ENCODE measurements at places on chromosomes 3 and 15.

- DNase-seq: no peak
Observed at GRCh38 chr3:125200731-125201139, 11.8 kb downstream of the SLC12A8 start.

DNA sequence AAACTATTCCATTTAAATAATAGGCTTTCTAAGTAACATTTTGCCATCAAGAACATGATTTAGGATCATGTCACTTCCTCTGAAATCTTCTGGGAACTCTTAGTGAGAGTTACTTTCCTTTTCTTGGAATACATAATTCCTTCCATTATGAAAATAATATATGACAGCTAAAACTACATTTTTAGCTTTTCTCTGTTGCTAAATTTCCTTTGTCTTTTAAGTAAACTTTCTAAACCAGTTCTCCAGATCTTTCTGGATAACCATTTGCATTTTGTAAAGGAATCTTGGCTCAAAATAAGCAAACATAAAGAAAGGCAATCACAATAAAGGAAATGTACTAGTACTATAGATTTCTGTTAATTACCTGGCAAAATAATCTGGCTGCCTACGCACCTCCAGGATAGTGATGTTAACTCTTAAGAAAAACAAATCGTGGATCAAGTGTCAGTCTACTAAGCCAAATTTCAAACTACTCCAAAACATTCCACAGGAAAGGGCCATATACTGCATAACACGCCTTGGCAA is 165.7 kb downstream of the ZNF385D start:
- no peak for DNase-seq

DNA sequence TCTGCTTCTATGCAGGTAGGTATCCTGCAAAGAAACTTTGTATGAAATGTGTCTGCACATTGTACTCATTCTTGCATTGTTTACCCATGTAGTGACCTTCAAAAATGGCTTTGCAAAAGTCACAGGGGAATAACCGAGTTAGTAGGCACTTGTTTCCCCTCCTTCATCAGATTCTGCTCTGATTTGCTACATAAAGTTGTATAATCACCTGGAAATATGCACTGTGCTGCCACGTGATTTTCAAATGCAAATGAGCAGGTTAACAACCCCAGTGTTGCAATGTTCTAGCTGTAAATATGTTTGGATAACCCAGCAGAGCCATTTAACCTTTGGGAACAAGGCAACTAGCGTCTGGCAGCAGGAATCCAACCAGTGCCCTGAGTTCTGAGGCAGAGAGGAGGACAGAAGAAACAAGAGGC is at the start of gene KNG1:
Gene KNG1 (plus strand): TSS at position 321 of the 419 bp plus-strand sequence. CDS start 184 bp downstream, outside the sequence.
- no peak for DNase-seq

DNA sequence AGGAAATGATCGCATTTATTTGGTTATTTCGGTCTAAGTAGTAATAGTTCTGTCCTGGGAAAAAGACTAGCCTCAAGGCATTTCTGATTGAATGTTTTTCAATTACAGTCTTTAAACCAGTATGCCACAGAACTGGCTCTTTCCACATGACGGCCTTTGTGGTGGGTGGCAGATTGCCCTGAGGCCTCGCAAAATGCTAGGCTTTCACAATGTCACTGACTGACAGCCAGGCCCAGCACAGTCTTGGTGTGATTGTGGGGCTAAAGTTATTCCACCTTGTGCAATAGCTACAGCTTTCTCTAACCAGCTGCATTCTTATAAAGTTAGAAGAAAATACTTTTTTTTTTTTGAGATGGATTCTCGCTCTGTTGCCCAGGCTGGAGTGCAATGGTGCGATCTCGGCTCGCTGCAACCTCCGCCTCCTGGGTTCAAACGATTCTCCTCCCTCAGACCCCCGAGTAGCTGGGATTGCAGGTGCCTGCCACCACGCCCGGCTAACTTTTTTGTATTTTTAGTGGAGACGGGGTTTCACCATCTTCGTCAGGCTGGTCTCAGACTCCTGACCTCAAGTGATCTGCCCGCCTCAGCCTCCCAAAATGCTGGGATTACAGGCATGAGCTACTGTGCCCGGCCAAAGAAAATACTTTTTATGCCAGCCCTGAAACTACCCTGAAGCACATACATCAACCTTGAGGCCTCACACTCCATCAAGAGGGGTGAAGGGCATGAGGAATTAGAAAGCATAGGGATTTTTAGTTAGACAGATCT is 2.5 kb upstream of the ADIPOQ start:
- DNase-seq: no peak

GRCh38 chr3:186060222-186060621 is 48.7 kb downstream of the ETV5 start:
- no peak for DNase-seq

GRCh38 chr3:53731934-53732624 is 114.1 kb downstream of the CHDH start:
- no peak for DNase-seq

DNA sequence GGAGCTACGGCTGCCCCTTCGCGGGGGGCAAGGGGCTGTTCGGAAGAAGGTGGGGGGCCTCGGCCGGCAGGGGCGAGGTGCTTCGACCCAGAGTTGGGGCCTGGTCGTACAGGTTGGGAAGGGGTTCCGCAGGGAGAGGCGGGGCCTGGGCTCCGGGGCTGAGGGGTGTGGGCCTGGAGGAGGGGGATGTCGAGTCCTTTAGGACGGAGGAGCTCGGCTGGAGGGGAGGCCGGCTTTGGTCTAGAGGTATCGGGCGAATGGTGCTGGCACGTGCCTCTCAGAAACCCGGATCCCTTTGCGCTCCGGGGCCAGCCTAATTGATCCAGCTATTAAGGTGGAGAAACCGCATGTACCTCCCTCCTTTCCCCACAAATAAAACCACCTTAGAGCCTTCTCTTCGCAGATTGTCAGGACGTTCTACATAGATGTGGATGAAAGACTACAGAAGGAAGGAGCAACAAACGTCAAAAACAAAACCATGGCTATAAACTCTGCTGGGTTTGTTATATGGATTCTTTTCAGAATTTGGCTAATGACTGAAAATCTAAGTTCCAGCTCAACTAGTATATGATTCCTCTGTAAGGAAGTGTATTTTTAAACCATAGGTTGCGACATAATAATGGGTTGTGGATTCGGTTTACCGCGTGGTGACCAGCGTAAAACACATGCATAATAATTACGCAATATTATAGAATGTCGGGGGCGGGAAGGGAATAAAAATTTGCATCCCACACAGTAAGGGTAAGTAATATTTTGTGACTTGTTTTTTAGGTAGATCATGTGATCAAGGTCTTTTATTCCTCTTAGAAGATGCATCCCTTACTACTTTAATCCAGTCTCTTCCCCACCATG is 644 bp upstream of the NGLY1 start:
- no peak for DNase-seq

DNA sequence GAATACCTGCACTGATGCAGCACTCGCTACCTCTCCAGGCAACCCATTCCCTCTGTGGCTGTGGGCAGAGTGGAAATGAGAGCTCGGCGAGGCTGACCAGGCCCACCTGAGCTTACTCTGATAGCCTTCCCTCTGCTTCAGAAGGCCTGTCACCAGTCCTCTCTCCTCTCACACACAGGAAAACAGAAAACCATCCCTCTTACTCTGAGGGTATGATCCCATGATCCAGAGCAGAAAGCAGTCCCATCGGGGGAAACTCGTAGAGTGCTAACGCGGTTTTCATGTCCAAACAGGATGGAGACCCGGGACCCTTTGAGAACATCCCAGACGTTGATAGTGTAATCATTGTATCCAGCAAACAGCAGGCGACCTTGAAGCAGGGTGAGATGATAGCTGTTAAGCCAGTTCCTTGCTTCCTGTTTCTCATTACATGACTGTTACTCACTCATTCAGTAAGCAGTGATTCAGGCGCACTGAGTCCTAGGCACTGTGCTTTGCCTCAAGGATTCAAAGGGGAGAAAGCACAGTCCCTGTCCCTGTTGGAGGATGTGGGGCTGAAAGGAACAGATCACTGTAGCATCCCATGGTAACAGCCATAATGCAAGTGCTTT is 11.8 kb upstream of the BCL2L10 start:
- DNase-seq: no peak

GRCh38 chr3:100577382-100578008 is 31.9 kb upstream of the ADGRG7 start:
- no peak for DNase-seq

GRCh38 chr3:135240426-135240825 is 445.4 kb downstream of the EPHB1 start:
- no peak for DNase-seq

- no peak for DNase-seq
Observed at GRCh38 chr15:24786347-24786746, 110.8 kb downstream of the NPAP1 start.

DNA sequence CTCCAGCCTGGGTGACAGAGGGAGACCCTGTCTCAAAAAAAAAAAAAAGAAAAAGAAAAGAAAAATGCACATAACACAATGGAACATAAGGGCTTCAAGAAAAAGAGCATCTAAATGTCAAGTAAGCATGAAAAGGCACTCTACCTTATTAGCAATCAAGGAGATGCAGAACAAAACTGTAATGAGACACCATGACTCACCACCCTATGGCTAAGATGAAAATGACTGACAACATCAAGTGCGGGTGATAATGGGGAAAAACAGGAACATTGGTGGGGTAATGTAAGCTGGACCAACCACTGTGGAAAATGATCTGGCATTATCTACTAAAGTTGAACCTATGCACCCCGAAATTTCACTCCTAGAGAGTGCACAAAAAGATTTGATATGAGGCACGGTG is 19.6 kb upstream of the NSMCE3 start:
- DNase-seq: no peak

DNA sequence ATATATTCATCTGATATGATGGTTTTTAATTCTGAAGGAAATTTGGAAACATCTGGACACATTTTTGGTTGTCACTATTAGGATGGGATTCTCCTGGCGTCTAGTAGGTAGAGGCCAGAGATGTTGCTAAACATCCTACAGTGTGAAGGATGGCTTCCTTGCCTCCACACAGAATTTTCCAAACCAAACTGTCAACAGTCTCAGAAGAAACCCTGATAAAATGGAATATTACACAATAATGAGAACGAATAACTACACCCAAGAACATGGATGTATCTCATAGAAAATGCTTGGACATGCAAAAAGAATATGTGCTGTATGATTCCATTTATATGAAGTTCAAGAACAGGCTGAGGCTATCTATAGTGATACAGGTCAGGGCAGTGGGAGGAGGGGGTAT is 79.8 kb upstream of the PSMD6 start:
- DNase-seq: no peak

DNA sequence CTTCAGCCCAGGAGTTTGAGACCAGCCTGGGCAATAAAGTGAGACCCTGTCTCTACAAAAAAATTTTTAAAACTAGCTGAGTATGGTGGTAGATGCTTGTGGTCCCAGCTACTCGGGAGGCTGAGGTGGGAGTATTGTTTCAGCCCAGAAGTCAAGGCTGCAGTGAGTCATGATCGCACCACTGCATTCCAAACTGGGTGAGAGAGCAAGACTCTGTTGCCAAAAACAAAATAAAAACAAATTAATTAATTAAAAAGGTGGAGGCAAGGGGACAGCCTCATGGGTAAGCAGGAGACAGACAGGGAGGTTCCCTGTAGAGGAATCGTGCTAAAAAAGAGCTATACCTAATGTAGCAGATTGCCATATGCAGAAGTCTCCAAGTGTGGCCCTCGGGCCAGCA is 12.6 kb downstream of the HAPLN3 start:
- no peak for DNase-seq

DNA sequence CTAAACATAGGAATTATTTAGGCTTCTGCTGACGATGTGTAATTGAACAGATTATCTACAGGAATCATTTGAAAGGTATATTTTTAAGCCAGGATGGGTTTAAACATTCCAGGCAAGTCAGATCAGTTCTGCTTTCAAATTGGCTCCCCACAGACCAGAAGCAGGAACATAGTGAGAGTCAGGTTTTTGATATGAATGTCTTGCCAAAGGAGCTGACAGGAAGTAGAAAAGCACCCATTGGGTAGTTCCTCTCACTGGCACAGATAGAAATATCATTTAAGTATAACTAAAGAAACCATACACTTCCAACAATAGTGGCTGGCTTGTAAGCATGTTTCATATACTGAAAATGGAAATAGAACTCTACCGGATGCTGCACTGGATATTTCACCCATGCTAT is 95.2 kb downstream of the CLDN1 start:
- DNase-seq: no peak

GRCh38 chr3:29924783-29925561 is 644.1 kb downstream of the RBMS3 start:
- DNase-seq: no peak

DNA sequence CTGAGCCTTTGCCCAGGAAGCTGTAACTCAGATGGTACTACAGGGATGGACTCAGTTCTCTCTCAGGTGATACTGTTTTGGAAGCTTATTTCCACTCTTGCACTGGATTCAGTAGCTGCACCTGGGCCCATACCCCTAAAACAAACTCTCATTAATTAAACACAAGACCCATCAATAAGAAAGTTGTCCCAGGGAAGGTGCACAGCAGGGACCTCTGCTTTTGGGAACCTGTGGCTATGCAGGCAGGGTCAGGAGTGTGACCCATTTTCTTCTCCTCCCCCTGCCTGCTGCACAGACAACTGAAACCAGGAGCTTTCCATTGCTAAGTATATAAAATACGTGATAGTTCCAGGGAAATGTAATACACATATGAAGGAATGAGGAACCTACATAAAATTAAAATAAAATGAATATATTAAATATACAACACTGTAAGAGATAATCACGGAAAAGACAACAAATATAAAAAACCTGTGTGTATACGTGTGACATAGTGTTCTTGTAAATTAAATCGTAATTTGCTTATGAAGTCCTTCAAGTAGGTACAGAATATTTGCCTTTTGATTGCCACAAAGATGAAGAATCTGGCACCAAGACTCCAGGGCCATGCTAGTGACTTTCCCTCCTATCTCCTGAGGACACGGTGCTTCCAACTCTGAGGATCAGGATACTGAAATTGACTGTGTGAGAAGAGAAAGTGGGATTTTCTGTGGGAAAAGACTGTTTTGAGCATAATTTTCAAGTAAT is 101.6 kb upstream of the GOLGA6L6 start:
- DNase-seq: no peak

GRCh38 chr3:73459711-73460110 is 165.0 kb downstream of the PDZRN3 start:
- DNase-seq: no peak

- no peak for DNase-seq
Observed at GRCh38 chr3:149020839-149021252, 29.5 kb downstream of the GYG1 start.

DNA sequence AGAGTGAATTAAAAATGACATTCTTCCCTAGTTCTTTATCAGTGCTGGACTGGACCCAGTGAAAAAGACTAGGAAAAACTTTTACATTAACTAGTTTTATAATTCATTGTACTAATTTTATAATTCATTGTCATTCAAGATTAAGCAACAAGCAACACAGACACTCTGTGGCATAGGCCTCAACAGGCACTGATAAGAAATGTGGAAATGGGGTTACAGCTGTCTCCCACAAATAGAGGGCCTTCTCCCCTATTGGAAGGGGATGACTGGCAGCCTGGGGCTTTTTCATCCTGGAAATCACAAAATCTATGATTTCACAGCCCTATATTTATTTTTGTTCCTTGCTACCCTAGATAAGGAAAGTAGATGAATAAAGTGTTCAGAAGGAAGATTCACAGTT is 370.6 kb downstream of the GBE1 start:
- no peak for DNase-seq

GRCh38 chr3:173747427-173747826 is 349.9 kb downstream of the NLGN1 start:
- no peak for DNase-seq
